ENCODE measurements at places on chromosomes 12 and 14.
A peak's percentile ranks its signal among the peaks of the same experiment; 100 is the strongest.

- DNase-seq: peak; percentile 49
These were observed at the start of gene PPFIA2 for GRCh38 chr12:81759190-81760051. Gene PPFIA2 (minus strand): TSS chr12:81759350.

DNA sequence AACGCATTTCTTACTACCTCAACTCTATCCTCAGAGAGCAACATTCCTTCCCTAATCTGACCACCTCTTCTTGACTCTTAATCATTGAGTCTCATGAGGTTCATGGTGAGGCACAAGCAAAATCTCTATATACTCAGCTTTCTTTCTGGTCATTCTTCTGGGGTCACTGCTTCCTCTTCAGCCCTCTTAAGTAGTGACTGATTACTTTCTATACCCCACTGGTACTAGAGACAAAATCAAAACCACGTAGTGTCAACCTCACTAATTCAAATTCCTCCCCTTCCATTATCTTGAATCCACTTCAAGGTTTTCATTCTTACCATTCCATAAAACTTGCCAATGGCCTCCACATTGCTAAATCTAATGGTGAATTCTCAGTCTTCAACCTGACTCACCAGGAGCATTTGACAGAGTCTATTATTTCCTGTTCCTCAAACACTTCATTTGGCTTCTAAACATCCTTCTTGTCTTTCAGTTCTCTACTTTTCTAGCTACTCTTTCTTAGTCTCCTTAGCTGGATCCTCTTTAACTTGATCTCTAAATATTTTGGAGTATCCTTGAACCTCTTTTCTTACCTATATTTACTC lies 6.8 kb downstream of the WDHD1 start:
- DNase-seq: no peak

DNA sequence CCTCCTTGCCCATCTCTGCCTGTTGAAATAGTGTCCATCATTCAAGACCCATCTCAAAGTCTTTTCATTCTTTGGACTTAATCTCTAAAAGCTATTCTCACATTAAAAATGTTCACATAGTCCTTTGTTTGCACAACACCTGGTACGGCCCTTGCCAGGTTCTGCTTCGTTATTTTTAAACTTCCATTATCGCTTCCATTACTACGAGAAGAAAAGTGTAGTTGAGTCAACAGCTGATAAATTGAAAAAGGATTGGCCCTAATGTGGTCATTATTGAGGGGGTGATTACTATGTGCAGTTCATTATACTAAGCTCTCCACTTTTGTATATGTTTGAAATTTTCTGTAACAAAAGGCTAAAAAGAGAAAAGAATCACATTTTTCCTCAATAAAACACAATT lies 17.8 kb downstream of the KCNJ8 start:
- no peak for DNase-seq

- DNase-seq: no peak
These were observed 14.4 kb upstream of the POLR3B start for GRCh38 chr12:106343214-106343528.

DNA sequence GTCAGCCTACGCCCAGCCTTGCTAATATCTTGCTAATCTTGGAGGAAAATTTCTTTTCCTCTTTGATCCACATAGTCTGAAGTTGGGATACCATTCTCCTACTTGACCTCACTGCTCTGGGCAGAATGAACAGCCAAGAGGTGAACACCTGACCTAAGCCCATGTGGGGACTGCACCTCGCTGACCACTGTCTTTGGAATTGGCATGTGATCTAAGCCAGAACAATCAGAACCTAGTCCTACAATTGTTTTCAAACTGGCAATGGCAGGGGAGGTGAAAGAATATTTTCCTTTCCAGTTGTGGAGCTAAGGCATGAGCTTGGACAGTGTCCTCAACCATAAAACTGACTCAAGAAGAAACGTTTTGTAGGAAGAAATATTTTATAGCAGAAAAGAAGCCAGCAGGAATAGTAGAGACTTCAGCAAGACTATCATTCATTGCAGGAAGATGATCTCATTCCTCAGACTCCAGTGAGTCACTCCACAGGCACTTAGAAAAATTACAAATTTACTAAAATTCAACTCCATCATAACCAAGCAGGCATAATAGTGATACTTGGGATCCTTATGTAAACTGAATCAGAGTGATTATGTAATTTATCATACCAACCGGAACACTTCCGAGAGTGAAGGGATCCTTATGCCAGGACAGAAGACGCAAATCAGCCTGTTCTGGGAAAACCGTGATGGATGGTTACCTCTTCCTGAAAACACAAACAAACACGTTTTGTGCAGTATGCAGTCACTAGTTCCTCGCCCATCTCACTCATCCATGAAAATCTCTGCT lies 14.7 kb downstream of the PTPRO start:
- DNase-seq: no peak

All from left cardiac atrium (tissue), 4 donors.